Effector memory CD4-positive, alpha-beta T cell (primary cell): ENCODE measurements at places on chromosomes 3 and 15.
A peak's percentile ranks its signal among the peaks of the same experiment; 100 is the strongest.

- H3K4me3 ChIP-seq = no peak overlapping the region
- DNase-seq = no peak
- H3K27ac ChIP-seq = no peak overlapping the region
- H3K27me3 ChIP-seq = no peaks in the 10 kb centered on the region
Observed at GRCh38 chr3:25854214-25854613, 64.3 kb downstream of the OXSM start.

- H3K4me1 ChIP-seq = no peaks in the 10 kb centered on the region
- H3K4me3 ChIP-seq = no peak overlapping the region
- no peak overlapping the region for H3K27ac ChIP-seq
- DNase-seq = no peak
- H3K36me3 ChIP-seq = no peaks in the 10 kb centered on the region
Observed at GRCh38 chr3:169432708-169433432, 230.6 kb downstream of the MECOM start.

DNA sequence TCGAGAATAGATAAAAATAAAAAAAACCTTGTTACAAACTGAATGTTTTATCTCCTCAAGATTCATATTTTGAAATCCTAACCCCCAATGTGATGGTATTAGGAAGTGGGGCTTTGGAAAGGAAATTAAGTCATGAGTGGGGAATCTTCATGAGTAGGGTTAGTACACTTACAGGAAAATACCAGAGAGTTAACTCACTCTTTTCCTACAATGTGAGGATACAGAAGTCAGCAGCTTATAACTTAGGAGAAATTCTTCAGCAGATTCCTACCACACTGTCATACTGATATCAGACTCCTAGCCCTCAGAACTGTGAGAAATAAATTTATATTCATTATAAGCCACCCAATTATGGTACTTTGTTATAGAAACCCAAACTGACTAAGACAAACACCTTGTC lies 453.1 kb downstream of the GBE1 start:
- no peak for DNase-seq
- no peaks in the 10 kb centered on the region for H3K4me1 ChIP-seq
- no peaks in the 10 kb centered on the region for H3K27me3 ChIP-seq
- H3K4me3 ChIP-seq = no peak overlapping the region

GRCh38 chr3:145900056-145900829 lies 260.7 kb downstream of the PLOD2 start:
- DNase-seq = no peak
- H3K4me3 ChIP-seq = no peak overlapping the region
- H3K27ac ChIP-seq = no peak overlapping the region
- no peaks in the 10 kb centered on the region for H3K27me3 ChIP-seq
- no peaks in the 10 kb centered on the region for H3K4me1 ChIP-seq
- no peaks in the 10 kb centered on the region for H3K36me3 ChIP-seq

DNA sequence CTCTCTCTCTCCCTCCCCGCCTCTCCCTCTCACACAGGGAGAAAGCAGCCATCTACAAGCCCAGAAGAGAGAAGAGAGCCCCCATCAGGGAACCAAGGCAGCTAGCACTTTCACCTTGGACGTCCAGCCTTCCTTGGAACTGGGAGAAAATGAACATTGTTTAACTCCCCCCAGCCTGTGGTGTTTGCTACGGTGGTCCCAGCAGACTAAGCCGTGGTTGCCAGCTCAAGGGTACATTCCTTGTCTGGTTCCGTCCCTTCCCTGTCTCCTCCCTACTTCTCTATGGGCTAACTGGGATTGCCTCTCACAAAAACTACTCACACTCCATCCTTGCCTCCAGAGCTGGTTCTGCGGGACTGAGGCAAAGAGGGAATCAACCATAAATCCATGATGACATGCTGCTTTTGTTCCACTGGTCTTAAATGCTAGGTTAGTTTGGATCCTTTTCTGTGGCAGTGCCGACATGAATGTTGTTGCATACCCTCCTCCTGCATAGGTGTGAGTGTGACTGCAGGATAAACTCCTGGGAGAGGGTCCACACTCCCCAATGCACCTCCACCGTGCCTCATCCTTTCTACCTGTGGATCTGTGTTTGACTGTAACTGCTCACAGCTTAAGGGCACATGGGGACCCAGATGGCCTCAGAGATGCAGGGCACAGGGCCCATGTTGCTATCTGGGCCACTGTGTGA lies 12.0 kb downstream of the C3orf22 start:
- H3K27me3 ChIP-seq = no peaks in the 10 kb centered on the region
- DNase-seq = no peak
- no peaks in the 10 kb centered on the region for H3K36me3 ChIP-seq
- H3K27ac ChIP-seq = no peak overlapping the region
- no peak overlapping the region for H3K4me3 ChIP-seq

DNA sequence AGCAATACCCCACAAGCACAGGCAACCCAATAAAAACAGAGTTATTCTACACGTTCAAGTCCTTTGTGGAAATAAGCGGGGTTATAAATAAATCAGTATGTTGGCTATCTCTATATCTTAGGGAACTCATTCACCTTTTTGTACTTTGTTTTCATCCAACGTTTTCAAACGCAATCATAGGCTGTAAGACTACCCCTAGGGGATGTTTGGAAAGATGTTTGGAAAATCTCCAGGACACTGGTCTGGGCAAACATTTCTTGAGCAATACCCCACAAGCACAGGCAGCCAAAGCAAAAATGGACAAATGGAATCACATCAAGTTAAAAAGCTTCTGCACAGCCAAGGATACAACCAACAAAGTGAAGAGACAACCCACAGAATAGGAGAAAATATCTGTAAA lies 70.1 kb downstream of the CLDN11 start:
- no peaks in the 10 kb centered on the region for H3K36me3 ChIP-seq
- DNase-seq = no peak
- no peaks in the 10 kb centered on the region for H3K4me1 ChIP-seq

DNA sequence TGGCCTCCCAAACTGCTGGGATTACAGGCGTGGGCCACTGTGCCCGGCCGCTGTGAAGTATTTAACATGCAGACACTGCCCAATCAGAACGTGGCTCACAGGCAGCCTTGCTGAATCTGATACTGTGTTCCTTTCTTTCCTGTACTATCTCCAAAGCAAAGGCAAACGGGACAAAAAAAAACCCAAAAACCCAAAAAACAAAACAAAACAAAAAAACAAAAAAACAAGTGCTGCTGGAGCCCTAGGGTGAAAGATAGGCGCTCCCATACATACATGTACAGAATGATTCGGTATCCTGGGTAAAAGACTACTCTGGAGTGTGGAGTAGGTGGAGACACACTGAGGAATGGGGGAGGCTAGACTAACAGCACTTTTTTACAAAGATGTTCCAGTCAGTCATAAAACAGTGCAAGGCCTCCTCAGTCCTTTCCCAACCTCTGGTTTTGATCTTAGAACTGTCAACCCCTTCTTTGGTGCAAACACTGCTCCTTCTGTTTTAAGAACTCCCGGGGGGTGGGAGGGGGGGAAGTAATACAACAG lies 7.7 kb upstream of the MAP1A start:
- no peak for DNase-seq
- H3K4me1 ChIP-seq = peaks cover 29% of the 10 kb centered on the region
- no peaks in the 10 kb centered on the region for H3K27me3 ChIP-seq
- peak overlapping the region; percentile 83 for H3K27ac ChIP-seq
- H3K36me3 ChIP-seq = no peaks in the 10 kb centered on the region

GRCh38 chr3:196273655-196274054 lies 13.9 kb downstream of the PCYT1A start:
- peaks cover 18% of the 10 kb centered on the region for H3K4me1 ChIP-seq
- peaks cover 7% of the 10 kb centered on the region for H3K36me3 ChIP-seq
- peak overlapping the region; percentile 20 for H3K4me3 ChIP-seq

- no peak for DNase-seq
Observed at GRCh38 chr15:78930577-78931388, 14.1 kb downstream of the CTSH start.

- DNase-seq = no peak
- no peaks in the 10 kb centered on the region for H3K27me3 ChIP-seq
- H3K36me3 ChIP-seq = no peaks in the 10 kb centered on the region
- no peaks in the 10 kb centered on the region for H3K4me1 ChIP-seq
- no peak overlapping the region for H3K4me3 ChIP-seq
Observed at GRCh38 chr3:39716849-39717248, 92.6 kb upstream of the MYRIP start.

DNA sequence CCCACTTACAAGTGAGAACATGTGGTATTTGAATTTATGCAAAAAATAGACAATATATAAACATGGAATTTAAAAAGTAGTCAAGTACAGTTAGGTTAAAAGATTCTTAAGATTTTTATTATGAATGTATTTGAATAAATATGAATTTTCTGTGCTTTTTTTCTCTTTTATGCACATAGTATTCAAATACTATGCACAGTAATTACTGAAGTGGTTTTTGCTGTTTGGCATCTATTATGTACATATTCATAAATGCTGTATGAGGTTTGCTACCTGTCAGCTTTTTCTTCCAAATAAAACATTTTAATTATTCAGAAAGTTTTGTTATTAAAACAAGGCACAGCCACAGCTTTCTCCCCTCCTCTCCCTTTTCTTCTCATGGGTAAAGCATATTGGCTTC lies 1272.7 kb downstream of the NSUN3 start:
- H3K36me3 ChIP-seq = no peaks in the 10 kb centered on the region
- H3K4me3 ChIP-seq = no peak overlapping the region
- DNase-seq = no peak
- no peak overlapping the region for H3K27ac ChIP-seq
- no peaks in the 10 kb centered on the region for H3K4me1 ChIP-seq
- H3K27me3 ChIP-seq = no peaks in the 10 kb centered on the region

GRCh38 chr15:80674245-80674614 lies 20.9 kb upstream of the ABHD17C start:
- no peaks in the 10 kb centered on the region for H3K27me3 ChIP-seq
- H3K4me1 ChIP-seq = no peaks in the 10 kb centered on the region
- H3K36me3 ChIP-seq = no peaks in the 10 kb centered on the region
- no peak overlapping the region for H3K4me3 ChIP-seq

DNA sequence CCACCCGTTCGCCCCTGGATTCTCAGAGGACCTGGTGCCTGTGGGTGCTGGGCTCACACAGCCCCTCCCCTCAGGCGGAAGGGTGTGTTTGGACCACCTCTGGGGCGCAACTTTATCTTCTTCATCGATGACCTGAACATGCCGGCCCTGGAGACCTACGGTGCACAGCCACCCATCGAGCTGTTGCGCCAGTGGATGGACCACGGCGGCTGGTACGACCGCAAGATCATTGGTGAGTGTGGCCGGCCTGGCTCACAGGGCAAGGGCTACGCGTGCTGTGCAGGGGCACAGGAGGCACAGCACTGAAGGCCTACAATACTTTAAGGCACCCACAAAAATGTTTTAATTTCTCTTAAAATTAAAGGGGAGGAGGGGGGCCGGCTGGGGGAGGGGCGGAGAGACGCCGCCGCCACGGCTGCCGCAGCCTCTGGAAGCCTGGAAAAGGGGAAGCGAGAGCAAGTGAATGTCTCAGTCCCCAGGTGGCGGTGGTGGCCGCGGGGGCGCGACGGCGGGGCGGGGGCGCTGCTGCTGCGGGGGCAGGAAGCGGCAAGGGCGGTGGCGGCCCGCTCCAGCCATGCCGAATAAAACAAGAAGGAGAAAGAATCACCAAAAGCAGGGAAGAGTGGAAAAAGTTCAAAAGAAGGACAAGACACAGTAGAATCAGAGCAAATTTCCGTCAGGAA lies 56.8 kb downstream of the DNAH1 start:
- no peaks in the 10 kb centered on the region for H3K4me1 ChIP-seq
- H3K27me3 ChIP-seq = no peaks in the 10 kb centered on the region
- peaks cover 17% of the 10 kb centered on the region for H3K36me3 ChIP-seq
- H3K4me3 ChIP-seq = no peak overlapping the region
- no peak for DNase-seq
- no peak overlapping the region for H3K27ac ChIP-seq

DNA sequence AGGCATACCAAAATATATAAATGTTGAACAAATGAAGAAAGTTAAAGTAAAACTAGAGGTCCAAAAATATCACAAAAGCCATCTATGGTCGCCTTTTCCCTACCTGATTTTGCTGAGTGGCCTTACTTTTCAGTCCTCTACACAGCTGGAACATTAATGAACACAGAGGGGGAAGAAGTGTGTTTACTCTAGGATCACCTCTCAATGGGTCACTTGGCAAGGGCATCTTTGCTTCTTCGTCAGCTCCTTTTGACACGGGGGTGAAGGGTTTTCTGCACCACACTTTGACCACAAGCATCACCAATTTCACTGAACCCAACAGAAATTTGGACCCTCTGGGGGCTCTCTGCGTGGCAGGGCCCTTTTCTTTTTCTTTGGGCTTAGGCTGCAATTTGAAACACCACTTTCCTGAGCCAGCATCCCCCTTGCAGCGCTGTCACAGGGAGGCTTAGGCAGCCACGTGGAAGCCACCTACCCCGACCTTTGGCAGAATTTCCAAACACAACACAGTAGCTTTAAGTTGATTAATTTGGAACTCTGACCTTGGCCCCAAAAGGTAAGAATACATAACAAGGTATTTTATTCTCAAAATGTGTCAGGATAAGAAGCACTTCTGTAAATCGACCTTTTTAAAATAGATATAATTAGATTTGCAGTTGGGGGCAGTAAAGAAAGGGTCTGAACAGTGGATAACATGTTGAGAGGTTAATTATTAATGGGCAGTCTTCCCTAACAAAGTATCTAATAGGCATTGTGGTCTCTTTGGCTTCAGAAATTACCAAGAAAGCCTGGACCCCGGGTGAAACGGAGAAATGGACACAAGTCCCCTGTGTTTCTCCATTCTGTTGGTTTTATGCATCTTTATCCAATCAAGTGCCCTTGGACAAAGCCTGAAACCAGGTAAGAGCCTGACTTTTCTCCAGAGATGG lies at the start of gene LIPC:
Gene LIPC, plus strand, starts transcription at position 771 of the 929 bp plus-strand sequence. Its CDS starts 42 bp downstream, at position 813.
- DNase-seq = no peak
- no peaks in the 10 kb centered on the region for H3K4me1 ChIP-seq
- H3K36me3 ChIP-seq = no peaks in the 10 kb centered on the region
- no peak within 1 kb of the TSS for H3K4me3 ChIP-seq
- H3K27me3 ChIP-seq = no peaks in the 10 kb centered on the region

- no peaks in the 10 kb centered on the region for H3K36me3 ChIP-seq
- no peak overlapping the region for H3K27ac ChIP-seq
- no peak overlapping the region for H3K4me3 ChIP-seq
- no peak for DNase-seq
- no peaks in the 10 kb centered on the region for H3K27me3 ChIP-seq
- H3K4me1 ChIP-seq = no peaks in the 10 kb centered on the region
Observed at GRCh38 chr3:31882431-31882830, 98.6 kb downstream of the OSBPL10 start.

- H3K36me3 ChIP-seq = no peaks in the 10 kb centered on the region
- H3K27ac ChIP-seq = no peak overlapping the region
- no peak for DNase-seq
- no peaks in the 10 kb centered on the region for H3K27me3 ChIP-seq
- no peak overlapping the region for H3K4me3 ChIP-seq
Observed at GRCh38 chr15:88487178-88487795, 19.8 kb downstream of the MRPS11 start.

GRCh38 chr3:122315619-122316018 lies 9.4 kb upstream of the CSTA start:
- no peaks in the 10 kb centered on the region for H3K36me3 ChIP-seq
- H3K4me3 ChIP-seq = no peak overlapping the region
- DNase-seq = no peak
- peaks cover 8% of the 10 kb centered on the region for H3K4me1 ChIP-seq

DNA sequence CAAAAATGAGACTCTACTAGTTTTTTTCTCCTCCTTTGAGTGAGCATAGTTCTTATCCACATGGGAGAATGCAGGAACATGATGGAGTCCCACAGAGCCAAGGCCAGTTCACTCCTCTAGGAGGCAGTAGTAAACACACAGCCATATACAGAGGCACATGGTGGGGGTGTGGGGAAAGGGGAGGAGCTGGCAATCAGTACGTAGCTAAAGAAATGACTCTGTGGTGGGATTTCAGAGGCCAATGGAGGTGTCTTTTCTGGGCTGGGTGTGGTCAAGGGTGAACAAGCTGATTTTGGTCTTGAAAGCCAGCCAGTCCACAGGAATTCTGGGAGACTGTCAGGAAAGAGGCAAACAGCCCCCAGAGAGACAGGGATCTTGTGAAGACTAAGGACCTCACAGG lies 6.6 kb upstream of the RAB11A start:
- H3K27me3 ChIP-seq = no peaks in the 10 kb centered on the region
- H3K4me1 ChIP-seq = no peaks in the 10 kb centered on the region
- H3K27ac ChIP-seq = no peak overlapping the region
- H3K4me3 ChIP-seq = no peak overlapping the region
